ENCODE measurements at places on chromosomes 13 and 19.
A peak's percentile ranks its signal among the peaks of the same experiment; 100 is the strongest.

- no peak for DNase-seq
Observed at GRCh38 chr19:10093295-10094186, 7.4 kb downstream of the SHFL start.

DNA sequence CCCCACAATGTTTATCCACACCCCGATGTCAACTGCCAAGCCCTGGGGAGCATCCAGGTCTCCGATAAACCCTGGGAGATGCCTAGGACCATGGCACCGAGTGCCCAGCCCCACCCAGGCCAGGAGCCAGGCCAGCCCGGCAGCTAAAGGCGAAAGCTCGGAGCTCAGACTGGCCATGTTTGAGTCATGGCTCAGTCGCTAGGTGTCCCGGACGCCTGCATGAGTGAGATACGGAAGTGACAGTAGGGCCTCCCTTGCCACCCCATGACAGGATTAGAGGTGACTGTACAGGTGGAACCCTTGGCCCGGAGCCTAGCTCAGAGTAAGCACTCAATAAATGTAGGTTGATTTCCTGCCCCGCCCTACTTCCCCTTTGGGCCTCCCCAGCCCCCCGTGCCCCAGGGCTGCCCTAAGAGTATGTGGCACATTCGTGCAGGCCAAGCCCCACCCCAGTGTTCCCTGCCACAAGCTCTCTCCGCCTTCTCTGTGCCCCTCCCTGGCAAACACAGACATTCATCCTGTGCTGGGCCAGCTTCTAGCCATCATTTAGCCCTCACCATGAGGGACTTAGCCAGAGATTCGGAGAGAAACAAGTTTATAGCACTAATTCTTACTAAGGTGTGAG lies 5.8 kb upstream of the TPM4 start:
- DNase-seq: peak; percentile 89

- DNase-seq: no peak
Observed at GRCh38 chr13:34411894-34412293, 530.2 kb upstream of the NBEA start.

DNA sequence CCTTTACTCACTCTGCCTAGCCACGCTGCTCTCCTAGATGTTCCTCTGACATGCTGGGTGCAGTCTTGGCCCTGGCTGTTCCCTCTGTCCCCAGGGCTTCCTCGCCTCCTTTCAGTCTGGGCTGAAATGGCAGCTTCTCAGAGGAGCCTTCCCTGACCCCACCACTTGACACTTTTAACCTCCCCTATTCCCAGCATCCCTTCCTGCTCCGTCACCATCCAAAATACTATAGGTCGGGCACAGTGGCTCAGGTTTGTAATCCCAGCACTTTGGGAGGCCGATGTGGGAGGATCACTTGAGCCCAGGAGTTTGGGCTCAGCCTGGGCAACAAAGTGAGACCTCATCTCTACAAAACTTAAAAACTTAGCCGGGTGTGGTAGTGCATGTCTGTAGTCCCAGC lies 2.6 kb downstream of the FAM187B start:
- DNase-seq: no peak

DNA sequence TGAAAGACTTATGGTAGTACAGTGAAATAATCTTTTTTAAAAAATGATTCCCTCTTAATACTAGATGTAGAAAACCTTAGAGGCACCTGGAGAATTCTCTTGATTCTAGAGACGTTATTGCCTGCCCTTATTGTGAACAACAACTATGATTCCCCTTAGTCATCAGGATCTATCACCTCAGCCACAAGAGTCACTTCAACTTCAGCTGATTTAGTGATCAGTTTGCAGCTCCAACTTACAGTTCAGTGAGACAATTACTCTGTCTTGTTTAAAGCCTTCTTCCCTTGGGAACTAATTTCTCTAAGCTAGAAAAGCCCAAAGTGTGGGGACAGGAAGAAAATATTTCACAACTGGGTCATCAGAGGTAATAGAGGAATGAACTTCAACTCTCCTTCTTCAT lies 254.3 kb upstream of the SLITRK1 start:
- no peak for DNase-seq

GRCh38 chr19:5403968-5404640 lies 51.1 kb upstream of the ZNRF4 start:
- no peak for DNase-seq

DNA sequence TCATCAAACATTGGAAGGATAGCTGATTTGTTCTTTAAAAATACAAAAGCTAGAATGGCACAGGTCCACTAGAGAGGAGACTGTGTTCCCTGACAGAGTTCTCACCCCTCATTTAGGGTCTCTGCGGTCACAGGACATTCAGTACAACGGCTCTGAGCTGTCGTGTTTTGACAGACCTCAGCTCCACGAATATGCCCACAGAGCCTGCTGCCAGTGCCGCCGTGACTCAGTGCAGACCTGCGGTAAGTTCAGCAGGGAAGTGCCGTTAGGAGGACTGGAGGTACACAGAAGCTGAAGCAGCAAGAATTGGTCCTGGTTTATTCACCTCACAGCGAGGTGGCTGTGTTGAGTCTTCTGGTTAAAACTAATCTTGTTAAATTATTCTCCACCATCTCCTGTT lies 90.0 kb downstream of the TNFRSF19 start:
- no peak for DNase-seq

DNA sequence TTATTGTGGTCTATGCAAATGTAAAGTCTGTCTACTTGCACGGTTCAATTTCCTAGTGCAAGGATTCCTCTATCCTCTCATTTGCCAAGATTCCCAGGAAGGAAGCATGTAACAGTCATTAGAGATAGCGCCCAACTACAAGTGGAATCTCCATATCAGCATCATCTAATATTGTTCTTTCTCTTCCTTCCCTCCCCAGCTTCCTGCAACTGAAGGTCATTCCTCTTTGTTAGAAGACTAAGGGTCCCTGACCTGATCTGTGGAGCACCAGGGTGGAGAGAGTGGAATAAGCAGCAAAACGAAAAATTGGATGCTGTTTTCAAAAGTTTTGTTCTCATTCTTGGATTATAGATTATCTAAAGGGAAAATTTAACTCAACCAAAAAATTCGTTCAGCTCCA lies 714.0 kb downstream of the DIAPH3 start:
- DNase-seq: no peak

GRCh38 chr19:10112037-10112761 lies 706 bp downstream of the P2RY11 start:
- DNase-seq: no peak

DNA sequence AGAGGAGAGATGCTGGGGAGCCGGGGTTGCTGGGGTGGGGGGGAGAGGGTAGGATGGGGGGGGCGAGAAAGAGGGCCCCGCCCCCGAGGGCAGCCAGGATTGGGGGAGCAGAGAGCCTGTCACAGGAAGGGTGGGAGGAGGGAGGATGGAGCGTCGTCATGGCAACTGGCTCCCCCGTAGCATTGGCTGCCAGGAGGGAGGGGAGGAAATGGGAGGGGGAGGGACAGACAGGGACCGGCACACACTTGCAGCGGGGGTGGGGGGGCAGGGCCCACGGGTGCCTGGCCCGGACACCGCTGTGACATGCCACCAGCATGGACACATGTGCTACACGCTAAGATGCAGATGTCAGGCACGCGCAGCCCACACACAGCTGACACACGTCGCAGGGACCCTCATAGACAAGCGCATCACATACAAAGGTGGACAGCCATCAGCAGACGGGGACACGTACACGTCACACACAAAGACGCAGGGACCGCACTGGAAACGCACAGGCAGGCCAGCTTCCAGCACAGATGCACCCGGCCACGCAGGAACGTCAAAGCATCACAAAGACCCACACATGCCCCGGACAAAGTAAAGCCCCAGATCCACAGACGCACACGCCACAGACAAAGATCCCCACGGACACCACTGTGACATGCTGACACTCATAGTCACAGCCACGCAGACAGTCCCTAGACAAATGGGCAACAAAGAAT lies at the start of gene LMTK3:
TSS of gene LMTK3 (minus strand) at position 36 of the 704 bp plus-strand sequence. CDS start 259 bp downstream, outside the sequence.
- no peak for DNase-seq

DNA sequence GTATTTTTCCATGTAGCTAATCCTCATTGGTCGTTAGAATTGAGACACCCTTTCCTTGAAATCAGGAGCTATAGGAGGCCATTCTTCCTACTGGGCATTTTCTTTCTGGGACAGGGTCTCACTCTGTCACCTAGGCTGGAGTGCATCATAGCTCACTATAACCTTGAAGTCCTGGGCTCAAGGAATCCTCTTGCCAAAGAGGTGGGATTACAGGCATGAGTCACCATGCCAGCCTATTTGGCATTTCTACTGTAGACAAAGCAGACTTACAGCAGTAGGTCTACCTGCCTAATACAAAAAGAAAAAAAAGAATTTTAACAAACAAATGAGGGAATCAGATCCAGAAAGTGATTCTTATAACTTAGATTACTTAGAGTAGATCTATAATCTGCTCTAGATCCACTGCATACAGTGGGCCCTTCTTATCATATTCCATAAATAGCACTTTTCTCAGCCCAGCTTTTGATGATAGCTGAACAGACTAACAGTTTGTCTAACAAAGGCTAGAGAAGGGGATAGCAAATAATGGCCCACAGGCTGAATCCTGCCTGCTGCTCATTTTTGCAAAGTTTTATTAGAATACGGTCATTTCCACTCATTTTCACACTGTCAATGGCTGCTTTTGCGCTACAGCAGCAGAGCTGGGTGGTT lies 36.7 kb upstream of the USPL1 start:
- no peak for DNase-seq

DNA sequence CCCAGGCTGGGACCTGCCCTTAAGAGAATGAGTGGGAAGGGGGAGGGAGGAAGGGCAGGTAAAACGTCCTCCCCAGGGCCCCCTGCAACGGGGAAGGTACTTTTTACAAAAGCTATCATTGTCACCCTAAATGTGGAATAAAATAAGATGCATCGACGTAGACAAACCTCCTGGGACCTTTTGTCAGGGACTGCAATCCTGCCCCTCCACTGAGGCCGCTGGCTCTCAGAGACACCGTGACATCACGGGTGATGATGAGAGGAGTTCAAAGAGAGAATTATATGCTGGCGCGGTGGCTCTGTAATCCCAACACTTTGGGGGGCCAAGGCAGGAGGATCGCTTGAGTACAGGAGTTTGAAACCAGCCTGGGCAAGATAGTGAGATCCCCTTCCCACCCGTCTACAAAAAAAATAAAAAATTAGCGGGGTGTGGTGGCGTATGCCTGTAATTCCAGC lies 1.8 kb upstream of the MYBPC2 start:
- DNase-seq: no peak

DNA sequence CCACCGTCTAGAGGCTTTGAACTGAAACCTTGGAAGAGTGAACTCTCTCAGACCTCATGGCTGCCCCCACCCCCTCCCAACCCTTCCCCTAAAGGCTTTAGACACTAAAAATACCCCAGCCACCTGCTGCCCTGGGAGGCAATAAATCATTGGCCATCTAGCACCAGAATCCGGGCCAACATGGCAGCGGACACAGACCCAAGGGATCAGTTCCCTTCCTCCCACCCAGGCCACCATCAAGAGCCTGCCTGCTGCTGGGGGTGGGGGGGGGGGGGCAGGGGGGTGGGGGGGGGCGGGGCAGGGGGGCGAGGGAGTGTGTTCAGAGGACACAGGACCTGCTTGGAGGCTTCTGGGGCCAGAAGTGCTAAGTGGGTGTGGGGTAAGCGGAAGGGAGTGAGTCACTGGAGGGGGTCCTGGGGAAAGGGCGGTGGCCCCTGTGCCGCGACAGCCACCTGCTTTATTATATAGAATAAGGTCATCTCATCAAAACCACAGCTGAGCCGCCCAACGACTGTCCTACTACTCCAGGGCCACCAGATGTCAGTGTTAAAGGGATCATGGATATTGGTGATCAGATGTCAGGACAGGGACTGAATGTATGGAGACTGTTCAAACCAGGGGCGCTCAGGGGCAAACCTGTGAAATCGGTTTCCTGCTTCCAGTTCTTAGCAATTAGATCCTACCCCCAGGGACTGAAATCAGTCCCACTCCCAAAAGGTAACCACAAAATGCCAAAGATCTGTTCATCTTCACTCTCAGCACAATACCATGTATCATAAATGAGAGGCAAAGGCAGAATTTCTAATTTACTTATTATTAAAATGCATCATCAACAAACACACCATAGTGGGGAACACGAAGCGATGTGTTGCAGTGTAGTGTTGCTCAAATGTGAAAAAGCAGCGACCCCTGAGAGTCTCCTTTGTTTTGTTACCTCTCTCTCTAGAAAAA lies 24.3 kb downstream of the ARL11 start:
- DNase-seq: no peak

DNA sequence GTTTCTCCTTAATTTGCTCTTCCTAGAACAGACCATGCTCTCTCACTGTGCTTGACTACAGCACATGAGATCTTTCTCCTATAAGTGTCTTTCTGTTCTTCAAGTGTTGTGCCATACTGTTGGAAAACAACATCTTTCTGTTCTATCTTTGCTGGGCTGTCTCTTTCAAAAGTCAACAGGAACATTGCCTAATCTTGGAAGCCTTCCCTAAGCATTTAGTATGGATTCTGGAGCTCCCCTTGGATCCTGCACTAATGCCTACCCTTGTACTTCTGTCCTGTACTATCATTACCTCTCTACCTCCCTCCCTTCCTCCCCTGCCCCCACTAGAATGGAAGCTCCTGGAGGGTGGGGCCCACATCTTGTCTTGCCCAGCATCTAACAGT lies 26.8 kb downstream of the STARD13 start:
- no peak for DNase-seq

DNA sequence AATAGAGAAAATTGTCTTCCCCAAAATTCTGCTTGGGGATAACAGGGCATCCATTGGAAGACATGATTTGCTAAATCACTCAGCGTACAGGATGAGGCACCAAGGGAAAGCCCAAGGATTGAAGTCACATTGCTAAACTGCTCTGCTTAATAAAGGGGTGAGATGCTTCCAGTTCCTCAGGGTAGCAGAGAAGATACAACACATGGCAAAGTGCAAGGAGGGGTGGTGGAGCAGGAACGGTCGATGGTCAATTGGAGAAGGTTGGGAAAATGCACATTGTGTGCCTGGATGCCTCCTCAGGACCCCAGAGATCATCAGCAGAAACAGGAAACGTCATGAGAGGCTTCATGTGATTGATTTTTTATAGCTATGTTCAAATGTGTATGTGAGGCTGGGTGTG lies 116.3 kb upstream of the SOX1 start:
- DNase-seq: no peak

DNA sequence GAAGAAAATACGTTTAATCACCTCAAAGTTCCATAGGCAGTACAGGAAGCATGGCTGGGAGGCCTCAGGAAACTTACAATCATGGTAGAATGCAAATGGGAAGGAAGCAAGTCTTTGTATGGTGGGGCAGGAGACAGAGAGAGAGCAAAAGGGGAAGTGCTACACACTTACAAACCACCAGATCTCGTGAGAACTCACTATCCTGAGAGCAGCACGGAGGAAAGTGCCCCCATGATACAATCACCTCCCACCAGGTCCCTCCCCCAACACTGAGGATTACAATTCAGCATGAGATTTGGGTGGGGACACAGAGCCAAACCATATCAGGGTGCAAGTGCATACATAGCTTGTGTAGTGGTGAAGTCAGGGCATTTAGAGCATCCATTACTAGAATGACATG lies 92.3 kb upstream of the ANKRD10 start:
- DNase-seq: no peak

DNA sequence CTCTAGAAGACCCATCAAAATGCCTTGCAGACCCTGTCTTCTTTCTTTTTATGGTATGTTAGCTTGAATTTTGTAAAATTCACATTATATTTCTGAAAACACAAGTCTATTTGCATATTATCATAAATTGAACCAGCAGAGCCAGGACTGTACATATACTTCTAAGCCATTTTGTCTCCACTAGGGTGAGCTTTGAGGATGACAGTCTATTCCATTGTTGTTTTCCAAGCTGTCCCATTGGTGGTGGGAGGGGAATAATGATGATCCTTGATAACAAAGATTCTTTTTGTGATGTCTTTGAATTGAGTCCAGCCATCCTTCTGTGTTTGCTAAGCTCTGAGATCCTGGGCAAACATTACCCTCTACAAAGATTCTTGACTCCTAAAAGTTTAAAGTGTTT lies 359.3 kb upstream of the PCDH20 start:
- no peak for DNase-seq

GRCh38 chr19:6639439-6639838 lies 30.5 kb downstream of the TNFSF14 start:
- DNase-seq: no peak
